Stimulated activated CD4-positive, alpha-beta T cell treated with anti-CD3 and anti-CD28 coated beads, Interleukin-1b, Interleukin-23, amount 100 ng/mL, for 1 hour (primary cell): ENCODE measurements at places on chromosomes 7 and 10.
A peak's percentile ranks its signal among the peaks of the same experiment; 100 is the strongest.

GRCh38 chr7:149776289-149776688, 2.9 kb upstream of the ZNF467 start:
- no peak for DNase-seq

DNA sequence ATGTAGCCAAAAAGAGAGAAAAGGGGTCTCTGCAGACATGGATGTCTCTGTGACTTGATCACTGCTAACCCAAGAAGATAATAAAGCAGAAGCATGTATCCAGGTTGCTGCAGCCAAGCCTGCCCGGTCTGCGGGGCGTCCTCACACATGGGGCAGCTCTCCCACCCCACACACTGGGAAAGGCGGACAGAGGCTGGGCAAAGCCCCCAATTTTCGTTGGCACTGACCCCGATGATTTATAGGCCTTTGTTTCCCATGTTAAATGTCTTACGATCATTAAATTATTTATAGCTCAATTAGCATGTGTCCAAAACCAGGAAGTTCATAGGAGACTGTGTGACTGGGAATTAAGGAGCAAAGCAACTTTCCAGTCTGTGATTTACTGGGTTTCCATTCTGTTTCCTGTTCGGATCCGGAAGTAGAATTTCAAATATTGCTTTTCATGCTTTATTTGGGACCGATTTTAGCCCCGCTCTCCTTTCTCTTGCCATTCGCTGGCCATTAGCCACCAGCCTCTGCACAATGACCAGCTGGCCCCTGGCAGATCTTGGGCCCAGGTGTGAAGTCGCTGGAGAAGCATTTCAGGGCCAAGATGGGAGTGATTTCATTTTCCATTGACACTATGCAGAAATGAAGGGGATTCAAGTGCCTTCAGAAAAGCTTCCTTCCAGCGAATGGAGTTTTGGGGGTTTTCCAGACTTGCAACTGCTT, 91.6 kb downstream of the EGFR start:
- DNase-seq: no peak

GRCh38 chr7:40133561-40134427, 628 bp downstream of the MPLKIP start:
- no peak for DNase-seq

DNA sequence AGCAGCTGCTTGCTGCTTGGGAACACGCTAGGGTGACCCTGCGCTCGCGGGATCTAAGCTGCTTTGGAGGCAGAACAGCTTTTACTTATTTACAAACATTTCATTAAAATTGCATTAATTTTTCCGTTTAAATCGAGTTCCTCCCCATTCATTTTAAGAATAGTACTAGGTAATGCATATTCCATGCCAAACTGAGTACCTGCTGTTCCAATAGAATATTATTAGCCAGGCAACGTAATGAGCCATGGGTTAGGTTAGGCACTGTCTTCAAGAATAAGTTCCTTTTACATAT, 860 bp downstream of the EXOC6 start:
- no peak for DNase-seq

DNA sequence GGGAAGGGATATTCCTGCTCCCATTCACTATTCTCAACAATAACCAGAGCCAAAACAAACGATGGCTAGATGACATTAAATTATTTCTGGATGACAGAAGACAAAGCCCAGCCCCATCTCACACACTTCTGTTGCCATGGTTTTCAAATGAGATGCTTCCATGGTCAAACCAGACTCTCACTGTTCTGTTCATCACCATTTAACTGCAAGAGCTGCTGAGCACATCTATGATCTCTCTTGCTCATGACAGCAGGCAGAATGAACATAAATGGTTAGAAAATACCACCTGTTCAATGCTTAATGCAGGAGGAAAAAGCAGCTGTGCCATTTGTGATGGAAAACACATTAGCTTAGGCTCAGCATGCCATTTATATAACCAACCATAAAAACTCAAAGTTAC, 758.6 kb upstream of the ZWINT start:
- no peak for DNase-seq

- DNase-seq: peak; percentile 88
Observed at GRCh38 chr7:149125863-149126661, at the start of gene ZNF425. Gene ZNF425, minus strand, starts transcription at chr7:149126324. Its CDS starts 111 bp downstream, at chr7:149126213.

GRCh38 chr10:128476368-128476725, 350.1 kb upstream of the MKI67 start:
- no peak for DNase-seq

GRCh38 chr10:112526906-112527305, 79.9 kb downstream of the VTI1A start:
- DNase-seq: no peak

DNA sequence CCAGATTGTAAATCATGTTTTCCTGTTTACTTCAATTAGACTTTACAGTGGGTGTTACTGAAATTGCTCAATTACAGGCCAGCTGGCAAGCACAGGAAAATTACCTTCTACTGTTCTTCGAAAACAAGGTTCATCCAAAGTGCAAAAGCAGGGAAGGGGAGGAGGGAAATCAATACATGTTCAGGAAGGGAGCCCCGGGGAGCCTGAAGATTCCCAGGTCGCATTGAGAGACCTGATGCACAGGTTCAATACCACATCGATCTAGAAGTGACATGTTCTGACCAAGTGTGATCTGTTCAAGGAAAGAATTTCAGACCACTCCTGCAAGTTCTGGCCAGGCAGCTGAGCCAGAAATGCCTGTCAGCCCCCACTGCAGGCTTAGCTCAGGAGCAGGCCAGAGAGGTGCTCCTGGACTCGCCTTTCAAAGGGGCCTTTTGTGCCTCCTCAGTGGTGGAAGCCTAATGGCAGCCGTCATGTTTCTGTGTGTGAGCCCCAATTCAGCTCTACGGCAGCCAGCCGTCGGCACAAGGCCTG, 35.9 kb downstream of the FAM53B start:
- DNase-seq: no peak

- no peak for DNase-seq
Observed at GRCh38 chr10:129764011-129764900, 199.8 kb downstream of the EBF3 start.

- no peak for DNase-seq
Observed at GRCh38 chr7:113085781-113086390, 741 bp downstream of the GPR85 start.

- no peak for DNase-seq
Observed at GRCh38 chr7:64046041-64046389, 781 bp downstream of the ZNF727 start.

DNA sequence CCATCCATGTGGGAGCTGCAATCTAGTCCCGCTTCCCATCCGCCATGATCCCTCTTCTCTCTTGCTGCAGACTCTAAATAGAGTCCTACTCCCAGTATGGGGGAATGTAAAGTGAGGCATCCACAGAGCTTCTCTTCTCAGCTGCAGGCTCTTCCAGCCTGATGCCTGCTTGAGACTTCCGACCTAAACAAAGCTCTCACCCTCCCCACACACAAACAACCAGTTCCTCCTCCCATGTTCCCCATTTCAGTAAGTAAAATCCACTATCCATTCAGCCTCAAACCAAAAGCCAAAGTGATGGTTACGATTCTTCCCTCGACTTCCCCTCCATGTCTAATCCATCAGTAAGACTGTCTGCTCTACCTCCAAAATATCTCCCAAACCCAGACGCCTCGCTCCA, 108.2 kb upstream of the NFE2L3 start:
- no peak for DNase-seq

DNA sequence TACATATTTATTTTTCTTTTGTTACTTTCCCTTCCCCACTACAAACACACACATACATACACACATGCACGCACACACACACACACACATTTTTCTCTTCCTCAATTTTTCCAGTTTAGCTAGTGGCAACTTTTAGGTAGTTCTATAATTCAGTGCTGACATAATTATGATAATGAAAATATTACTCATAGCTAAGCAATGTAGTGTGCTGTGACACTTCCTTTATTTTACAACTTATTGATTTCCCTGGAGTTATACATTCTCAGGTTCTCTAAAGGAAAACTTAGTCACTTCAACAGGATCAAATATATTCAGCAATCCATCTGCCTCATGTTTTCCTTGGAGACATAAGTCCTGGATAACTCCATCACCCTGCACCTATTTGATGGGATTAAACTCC, 151.6 kb downstream of the CACNA2D1 start:
- no peak for DNase-seq

DNA sequence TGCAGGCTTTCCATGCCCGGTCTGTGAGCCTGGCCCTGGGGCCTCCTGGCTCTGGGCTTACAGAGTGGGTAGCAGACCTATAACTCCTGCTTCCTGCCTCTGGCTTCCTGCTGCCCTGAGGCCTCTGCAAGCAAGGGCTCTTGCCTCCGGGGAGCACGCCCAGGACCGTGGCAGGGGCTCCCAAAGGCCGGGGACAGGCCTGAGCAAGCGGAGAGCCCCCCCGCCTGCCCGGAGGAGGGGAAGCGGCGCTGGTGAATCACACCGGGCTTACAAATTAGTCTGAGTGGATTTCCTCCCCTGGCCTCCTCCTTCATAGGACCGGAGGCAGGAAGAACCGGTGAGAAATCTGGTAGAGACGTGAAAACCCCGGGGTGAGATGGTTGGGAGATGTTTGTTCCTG, 1.5 kb upstream of the MYL10 start:
- no peak for DNase-seq
